ENCODE measurements at places on chromosomes 6 and 20. TPM values are rescaled to one million over a fixed set of nuclear protein-coding genes. Genes with fewer than 3 reads are reported as not detected.

- no peak for DNase-seq
These were observed 113.6 kb upstream of the MAN1A1 start for GRCh38 chr6:119463081-119463626.

DNA sequence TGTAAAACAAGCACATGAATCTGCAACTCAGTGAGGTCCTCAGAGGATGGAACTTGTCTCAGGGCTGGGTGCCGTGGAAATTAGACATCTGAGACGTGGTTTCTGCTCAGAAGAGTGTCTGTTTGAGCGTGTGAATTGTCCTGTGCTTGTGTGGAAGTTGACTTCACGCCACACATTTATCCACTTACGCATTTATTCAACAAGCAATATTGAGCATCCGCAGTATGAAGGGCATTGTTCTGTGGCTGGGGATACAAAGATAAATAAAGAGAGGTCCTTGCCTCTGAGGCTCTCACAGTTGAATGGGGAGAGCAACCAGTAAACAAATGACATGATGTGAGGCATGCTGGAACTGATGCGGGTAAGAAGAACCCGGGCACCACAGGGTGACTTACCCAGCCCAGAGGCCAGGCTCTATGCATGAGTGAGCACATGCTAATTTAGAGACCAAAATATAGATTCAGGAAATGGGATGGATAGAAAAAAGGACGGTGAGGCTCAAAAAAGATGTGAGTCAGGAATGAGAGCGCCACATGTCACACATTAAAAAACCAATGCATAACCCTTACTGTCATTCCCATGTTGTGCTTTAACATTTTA is 60.4 kb downstream of the SOBP start:
- no peak for DNase-seq

- no peak for DNase-seq
These were observed 10.1 kb downstream of the RIPOR2 start for GRCh38 chr6:24925661-24926060.

DNA sequence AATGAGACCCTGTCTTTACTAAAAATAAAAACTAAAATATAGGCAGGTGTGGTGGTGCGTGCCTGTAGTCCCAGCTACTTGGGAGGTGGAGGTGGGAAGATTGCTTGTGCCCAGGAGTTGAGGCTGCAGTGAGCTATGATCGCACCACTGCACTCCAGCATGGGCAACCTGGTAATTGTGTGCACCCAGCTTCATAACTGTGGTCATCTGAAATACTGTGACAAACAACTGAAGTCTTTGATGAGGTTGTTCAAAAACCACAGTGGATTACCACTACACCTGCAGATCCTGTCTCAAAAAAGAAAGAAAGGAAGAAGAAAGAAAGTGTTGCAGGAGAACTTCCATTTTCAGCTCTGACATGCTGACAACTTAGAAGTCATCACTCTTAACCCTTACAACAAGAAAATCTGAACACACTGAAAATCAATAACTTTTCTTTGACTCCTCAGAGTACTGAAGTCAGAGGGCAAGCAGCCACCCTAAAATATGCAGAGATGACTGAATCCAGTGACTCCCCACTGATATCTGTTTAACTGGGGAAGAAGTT is 13.8 kb upstream of the ZBP1 start:
- no peak for DNase-seq

GRCh38 chr6:45946352-45946751 is 69.3 kb downstream of the CLIC5 start:
- peak; percentile 49 for DNase-seq

DNA sequence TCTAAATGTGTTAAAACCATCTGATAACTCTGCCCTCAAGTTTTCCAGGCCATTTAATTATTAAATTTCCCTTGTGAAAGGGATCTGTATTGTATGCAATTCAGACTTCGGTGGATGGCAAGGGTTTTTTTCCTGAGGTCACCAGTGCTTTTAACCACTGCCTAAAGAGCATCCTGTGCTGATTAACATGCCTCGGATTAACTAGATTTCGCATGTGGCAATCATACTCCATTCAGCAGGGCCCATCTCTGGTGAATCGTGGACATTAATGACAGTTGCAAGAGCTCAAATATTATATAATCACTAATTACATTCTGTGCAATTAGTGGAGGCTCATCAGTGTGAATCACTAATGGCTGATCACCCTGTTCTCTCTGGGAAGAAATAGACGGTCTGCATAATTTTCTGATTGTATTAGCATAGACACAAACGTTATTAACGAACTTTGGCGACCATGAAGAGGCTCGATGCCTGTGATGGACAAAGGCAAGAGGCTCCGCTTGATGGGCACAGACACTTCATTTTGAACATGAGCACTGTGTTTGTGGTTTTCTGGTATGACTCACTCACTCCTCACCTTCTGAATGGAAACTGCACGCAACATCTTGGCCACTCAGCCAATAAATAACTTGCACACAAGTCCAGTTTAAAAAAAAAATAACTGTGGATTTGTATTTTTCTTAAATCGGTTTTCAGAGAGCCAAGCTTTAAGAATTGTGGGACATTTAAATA is 31.4 kb downstream of the LINC00237 start:
- DNase-seq, result peak; percentile 94

GRCh38 chr6:139144490-139145085 is 9.7 kb downstream of the HECA start:
- no peak for DNase-seq

The SENP6 gene
- 37.7 TPM for total RNA-seq

GRCh38 chr20:57555457-57556184 is 5.3 kb upstream of the PCK1 start:
- DNase-seq, result no peak

The HLA-DOB gene
- 5.7 TPM for total RNA-seq

DNA sequence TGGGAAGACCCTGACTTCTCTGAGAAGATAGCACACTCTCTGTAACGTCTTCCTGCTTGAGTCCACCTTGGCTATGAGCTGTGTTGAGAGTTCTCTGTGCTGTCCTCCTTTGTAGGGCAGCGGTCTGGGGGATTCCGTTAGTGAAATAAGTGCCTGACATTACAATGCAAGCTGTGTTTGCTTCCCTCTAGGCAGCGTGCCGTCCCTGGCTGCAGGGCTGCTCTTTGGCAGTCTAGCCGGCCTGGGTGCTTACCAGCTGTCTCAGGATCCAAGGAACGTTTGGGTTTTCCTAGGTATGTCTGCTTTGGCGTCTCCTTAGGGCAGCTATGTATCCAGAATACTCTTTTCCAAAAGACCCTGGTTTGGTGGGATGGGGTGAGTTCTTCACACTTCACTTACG is 2.8 kb downstream of the TMEM14C start:
- DNase-seq, result no peak

GRCh38 chr20:40960521-40960956 is 68.1 kb upstream of the TOP1 start:
- DNase-seq, result no peak

DNA sequence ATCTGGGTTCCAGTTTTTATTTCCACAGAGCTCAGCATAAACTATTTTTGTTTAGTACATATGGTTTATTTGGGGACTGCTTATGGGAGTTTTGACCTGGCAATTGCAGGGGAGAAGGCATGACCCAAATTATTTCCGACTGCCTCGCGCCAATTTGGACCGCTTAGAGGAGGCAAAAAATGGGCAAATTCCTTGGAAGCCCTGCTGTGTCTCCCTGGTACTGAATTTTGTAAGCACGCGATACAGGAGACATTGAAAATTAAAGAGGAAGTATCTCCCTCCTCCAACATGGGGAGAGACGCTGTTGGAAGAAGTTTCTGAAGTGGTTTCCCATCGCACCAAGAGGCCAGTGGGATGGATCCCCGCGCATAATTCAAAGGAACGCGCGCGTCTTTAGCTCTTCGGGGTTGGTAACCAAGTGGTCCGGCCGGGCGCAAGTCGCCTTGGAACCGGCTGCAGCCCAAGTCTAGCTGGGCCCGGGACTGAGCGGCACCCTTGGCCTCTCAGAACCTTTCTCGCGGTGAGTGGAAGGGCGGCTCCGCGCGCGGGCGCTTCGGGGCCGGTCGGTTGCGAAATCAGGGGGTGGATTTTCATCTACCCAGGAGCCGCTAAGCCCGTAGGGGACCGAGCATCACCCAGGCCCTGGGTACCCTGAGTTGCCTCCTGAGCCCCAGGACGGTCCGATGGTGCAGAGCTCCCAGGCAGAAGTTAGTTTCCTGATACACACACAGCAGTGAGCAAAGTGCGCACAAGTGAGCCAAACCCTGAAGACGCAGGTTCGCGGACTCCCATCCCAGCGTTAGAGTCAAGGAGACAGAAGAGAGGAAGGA is 6.2 kb downstream of the NKX2-2 start:
- DNase-seq, result no peak

DNA sequence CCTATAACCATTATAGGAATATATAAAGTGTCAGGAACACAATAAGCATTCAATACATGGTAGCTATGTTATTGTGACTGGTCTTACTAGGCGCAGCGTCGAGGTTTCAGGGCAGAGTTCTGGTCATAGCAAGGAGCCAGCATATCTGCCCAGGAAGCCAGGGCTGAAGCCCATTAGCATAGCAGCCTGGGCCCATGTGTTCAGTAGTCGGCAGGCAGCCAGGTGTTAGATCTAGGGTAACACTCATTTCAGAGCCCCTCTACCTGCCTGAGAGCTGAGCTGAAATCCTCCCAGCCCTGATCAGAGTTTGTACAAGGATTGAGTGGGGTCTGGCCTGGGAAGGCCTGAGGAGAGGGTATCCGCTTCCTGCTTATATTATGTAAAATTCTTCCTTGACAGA is 32.1 kb downstream of the C20orf173 start:
- DNase-seq, result no peak

DNA sequence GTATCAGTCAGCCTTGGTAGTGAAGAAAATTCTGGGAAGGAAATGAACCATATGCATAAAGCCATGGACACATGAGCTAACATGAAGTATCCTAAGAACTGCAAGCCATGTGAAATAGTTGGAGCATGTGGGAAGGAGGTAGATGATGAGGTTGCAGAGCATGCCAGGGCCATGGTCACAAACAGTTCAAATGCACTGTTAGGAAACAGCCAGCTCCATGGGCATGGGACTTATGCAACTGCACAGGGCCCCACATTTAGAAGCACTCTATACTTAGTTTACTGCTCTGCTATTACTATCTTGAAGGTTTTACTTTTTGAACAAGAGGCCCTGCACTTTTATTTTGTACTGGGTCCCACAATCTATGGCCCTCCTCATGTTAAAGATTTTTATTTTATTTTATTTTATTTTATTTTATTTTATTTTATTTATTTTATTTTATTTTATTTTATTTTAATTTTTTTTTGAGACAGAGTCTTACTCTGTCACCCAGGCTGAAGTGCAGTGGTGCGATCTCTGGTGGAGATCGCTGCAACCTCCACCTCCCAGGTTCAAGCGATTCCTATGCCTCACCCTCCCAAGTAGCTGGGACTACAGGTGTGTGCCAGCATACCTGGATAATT is 169.1 kb downstream of the IBTK start:
- no peak for DNase-seq

- DNase-seq, result no peak
These were observed 4.5 kb downstream of the ECHDC1 start for GRCh38 chr6:127338936-127339335.

GRCh38 chr20:50786703-50787102 is 8.2 kb upstream of the BCAS4 start:
- no peak for DNase-seq

The CST7 gene
- 4.2 TPM for total RNA-seq

DNA sequence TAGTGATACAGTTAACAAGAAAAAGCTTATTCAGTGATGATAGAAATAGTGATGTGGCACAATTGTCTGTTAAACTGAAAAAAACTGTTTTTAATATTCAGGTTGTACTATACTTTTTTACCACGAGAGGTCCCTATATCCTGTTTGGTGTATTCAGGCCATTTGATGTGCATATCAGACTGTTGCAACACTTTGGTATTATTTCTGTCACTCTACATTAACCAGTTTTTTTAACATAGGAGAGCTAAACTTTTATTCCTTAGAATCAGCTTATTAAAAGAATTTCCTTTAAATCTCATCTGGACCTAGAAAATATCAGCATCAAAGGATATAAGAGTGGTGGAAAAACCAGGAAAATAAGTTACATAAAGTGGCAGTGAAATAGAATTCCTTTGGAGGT is 36.8 kb downstream of the TSPYL4 start:
- peak; percentile 30 for DNase-seq

The ZNF318 gene
- total RNA-seq, result 8.4 TPM

DNA sequence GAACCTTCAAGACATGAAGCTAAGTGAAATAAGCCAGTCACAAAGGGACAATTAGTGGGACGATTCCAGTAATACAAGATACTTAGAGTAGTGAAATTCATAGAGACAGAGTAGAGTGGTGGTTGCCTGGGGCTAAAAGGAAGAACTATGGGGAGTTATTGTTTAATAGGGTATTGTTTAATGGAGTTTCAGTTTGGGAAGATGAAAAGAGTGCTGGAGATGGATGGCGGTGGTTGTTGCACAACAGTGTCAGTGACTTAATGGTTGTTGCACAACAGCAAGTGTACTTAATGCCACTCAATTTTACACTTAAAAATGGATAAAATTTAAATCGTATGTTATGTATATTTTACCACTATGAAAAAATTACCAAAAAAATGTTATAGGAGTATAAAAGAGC is 209.7 kb upstream of the TENT5A start:
- peak; percentile 21 for DNase-seq

- no peak for DNase-seq
These were observed 199.7 kb upstream of the UST start for GRCh38 chr6:148547110-148547509.

The EPB41L1 gene
- 34.9 TPM for total RNA-seq

DNA sequence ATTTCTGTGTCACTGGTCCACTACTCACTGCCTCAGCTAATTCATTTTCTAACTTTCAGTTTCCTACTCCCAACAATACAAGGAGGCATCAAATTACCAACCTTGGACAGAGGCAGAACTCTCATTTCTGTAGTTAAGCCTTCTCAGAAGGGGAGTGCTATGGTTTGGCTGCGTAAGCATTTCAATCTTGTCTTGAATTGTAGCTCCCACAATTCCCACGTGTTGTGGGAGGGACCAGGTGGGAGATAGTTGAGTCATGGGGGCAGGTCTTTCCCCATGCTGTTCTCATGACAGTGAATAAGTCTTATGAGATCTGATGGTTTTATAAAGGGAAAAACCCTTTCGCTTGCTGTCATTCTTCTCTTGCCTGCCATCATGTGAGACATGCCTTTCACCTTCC is 22.9 kb downstream of the HLA-DRA start:
- peak; percentile 5 for DNase-seq

GRCh38 chr20:53216856-53217576 is 244.9 kb downstream of the TSHZ2 start:
- DNase-seq, result peak; percentile 35

DNA sequence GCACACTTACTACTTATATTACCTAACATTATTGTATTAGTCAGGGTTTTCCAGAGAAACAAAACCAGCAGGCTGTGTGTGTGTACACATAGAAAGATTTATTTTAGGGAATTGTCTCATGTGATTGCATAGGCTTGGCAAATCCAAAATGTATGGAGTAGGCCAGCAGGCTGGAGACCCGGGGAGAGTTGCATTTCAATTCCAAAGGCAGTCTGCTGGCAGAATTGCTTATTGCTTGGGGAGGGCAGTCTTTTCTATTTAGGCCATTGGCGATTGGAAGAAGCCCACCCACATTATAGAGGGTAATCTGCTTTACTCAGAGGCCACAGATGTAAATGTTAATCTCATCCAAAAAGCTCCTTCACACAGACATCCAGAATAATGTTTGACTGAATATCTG is 157.0 kb downstream of the ADGRG6 start:
- no peak for DNase-seq

- DNase-seq, result peak; percentile 6
These were observed 122.2 kb downstream of the MTFR2 start for GRCh38 chr6:136127873-136128272.

GRCh38 chr6:116268589-116269293 is 11.0 kb downstream of the TSPYL1 start:
- DNase-seq, result peak; percentile 66

The ABHD16B gene
- total RNA-seq, result not detected

The MYLK2 gene
- 0.15 TPM for total RNA-seq

Measured in M059J (cell line).